Ammon's horn (tissue), 1 donor: ENCODE measurements at places on chromosomes 4 and X.

DNA sequence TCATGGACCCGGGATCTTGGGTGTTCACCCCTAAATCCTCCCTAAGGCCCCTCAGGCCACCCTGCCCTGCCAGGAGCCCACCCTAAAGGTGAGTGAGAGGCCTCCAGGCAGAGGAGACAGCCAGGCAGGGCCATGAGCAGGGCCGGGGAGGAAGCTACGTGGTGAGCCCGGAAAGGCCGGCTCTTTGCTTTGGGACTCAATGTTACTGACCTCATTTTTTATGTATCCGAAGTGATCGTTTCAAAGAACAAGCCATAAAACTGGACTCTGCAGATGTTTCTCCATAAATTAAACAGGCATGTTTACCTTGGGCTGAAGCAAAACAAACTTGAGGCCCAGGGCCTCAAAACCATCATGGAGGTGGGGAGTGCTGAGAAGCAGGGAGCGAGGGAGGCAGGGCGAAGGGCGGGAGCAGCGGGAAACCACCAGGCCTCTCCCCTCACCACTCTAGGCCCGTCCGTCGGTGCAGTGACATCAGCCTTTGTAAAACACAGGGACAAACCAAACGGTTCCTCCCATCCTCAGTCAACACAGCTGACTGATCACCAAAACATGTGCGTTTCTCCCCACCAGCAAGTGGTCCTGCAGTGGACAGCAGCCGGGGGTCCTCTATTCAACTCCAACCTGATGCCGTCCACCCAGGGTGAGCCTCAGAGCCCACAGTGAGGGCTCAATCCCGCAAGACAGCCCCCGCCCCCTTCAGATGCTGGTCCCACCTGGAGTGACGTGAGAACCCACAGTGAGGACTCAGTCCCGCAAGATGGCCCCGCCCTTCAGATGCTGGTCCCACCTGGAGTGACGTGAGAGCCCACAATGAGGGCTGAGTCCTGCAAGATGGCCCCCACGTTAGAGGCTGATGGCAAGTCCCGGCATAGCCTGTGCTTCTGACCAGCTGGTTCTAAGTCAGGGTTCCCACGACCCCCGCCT is 102.9 kb upstream of the LRPAP1 start:
- no peak for DNase-seq

DNA sequence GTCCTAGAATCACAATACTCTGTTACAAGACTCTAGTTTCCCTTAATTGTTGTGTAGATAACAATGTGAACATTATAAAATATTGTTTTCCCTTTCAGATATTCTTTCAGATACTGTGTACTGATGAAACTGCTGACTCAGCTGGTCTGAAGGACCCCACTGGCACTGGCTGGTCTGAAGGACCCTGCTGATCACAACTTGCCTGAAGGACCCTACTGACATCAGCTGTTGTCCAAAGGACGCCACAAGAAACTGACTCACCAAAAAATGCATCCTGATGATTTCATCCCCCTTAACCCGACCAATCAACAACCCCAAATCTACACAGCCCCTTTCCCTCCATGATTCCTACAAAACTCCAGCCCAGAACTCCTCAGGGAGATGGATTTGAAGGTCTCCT is 258.8 kb upstream of the GNPDA2 start:
- DNase-seq, result no peak

DNA sequence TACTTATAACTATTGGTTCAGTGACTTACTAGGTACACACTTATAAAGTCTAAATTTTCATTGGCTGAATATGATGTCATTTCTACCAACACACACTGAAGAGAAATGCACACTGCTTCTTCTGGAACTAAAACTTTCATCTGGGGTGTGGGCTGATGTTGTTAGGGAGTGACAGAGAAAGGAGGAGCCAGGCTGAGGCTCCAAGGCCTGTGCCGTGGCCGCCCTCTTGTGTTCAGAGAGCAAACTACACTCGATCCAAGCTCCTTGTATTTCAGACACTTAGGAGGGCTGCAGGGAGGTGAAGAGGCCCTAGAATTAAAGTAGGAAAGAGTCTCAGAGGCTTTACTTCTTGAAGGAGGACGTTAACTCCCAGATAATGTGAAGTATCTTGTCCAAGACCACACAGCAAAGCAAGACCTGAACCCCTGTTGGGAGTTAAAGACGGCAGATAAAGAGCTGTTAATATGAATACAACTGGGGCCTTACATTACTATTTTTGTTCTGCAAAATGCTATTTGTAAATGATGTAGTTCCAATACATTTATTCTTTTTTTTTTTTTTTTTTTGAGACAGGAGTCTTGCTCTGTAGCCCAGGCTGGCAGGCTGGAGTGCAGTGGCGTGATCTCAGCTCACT is 137.5 kb downstream of the AFAP1 start:
- peak; percentile 92 for DNase-seq

DNA sequence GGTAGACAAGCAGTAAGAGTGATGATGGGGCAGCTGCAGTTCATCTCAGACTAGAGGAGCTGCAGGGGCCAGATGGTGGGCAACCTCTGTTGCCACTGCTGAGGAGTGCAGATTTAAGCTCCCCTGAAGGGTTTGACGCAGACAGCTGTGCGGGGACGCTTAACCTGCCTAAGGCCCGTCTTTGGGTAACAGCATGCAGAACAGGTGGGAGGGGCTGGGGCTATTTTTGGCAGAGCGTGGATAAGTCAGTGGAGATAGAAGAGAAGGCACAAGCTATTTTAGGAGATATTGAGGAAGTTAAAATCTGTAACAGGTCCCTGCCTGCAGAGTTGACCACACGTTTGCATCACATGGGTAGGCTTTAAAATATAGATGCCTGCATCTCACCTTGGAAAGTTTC is 10.5 kb downstream of the CD99 start:
- no peak for DNase-seq

DNA sequence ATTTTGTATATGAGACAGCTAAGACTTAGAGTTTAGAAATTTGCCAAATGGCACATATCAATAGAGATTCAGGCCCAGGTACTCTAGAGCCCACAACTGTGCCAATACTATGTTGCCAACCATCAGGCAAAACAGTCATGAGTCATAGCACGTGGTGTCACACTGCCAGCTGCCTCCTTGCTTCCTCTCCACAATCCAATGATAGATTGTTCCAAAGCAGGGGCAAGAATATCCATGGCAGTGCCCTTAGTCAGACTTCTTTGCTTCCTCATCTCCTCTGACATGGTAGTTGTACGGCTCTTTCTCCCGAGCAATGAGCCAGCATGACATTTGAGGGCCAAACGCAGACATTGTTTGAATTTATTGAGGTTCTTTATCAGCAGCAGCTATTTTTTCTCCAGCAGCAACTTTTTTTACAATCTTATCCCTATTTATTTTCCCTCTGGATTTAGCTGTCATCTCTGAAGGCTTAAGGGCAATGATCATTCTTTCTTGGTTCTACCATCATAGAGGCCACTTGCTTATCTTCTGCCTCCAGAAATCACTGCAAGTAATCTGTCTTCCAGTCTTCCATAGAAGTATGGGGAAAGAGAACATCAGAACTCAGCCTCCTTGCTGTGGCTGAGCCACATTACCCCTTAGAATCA is 169.7 kb downstream of the COL4A6 start:
- DNase-seq, result peak; percentile 1

DNA sequence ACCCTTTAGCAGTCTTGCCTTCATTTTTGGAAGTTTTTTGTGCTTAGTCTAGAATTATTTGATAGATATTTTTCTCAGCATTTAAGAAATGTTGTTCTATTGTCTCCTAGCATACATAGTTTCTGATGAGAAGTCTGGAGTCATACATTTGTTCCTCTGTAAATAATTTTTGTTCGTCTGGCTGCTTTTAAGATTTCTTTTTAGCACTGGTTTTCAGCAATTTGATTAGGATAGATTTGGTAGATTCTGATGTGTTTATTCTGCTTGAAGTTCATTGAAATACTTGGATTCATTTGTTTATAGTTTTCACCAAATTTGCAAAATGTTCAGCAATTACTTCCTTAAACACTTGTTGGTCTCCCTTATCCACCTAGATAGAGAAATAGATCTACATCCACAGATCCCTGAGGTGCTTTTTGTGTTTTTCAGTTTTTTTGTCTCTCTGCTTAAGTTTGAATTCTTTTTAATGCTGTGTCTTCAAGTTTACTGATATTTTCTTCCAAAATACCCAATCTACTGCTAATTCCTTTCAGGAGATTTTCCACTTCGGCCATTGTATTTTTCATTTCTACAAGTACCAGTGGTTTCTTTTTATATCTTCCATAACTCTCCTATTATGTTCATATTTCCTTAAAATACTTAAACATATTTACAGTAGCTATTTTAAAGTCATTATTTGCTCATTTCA is 64.9 kb downstream of the ABLIM2 start:
- DNase-seq, result no peak
